ENCODE measurements at places on chromosomes 13 and 19.
A peak's percentile ranks its signal among the peaks of the same experiment; 100 is the strongest.

DNA sequence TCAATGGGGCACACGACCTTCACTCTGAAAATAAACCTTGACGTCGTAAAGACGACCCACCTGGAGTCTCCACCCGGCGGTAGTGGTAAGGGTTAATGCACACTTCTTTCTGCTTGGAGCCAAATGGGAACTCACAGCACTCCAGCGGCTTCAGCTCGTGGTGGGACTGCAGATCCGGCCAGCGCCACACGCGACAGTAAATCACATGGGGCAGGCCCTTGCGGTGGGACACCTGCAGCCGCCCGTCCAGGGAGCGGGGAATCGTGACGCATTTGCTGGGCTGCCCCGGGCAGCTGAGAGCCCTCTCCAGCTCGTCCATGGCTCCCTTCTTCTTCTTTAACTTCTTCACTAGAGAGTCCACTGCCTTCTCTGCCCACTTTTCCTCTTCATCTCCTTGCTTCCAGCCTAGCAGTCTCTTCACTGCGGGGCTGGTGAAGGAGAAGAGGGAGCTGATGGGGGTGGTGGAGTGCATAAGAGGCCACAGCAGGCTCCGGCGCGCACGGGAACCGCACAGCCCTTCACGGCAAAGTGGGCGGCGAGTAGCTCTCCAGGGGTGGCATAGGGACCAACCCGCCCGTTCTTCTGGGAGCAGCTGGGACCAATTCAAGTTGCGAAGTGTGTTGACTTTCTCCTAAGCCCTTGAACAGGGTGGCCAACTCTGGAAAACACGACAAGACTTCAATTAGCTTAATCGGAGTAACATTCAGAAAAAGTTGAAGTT is 40.7 kb downstream of the SMAD9 start:
- DNase-seq: peak; percentile 57

- DNase-seq: no peak
Measured at GRCh38 chr13:48954081-48954480, 21.6 kb upstream of the FNDC3A start.

DNA sequence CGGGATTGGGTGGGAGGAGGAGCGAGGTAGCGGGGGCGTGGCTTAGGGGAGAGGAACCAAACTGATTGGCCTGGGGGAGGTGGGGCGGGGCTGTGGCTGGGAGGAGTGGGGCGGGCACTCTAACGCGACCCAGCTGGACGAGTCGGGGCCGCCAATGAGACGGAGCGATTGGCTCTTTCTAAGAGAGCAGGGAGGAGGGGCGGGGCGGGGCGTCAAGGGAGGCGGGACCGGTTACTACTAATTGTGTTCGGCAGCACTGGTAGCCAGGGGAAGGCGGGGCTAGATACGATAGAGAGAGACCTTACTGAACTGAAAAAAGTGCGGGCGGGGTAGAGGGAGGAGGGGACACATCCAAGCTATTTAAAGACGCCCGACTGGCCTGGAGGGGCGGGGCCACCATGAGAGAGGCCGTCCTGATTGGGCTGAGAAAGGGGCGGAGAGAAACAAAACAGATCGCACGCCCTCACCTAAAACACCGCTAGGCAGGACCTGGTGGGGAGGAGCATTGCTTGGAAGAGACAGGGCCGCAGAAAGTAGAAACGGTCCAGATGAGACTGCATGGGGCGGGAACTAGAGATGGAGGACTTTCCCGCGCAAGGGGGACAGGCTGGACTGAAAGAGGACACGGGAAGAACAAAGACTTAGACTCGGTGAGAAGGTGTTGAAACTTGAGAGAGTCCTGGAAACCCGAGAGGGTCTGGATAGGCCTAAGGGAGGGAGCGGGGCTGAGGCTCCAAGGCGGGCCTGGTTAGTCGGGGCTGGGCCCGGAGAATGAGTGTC is at the start of gene KCNC3:
KCNC3 (minus strand) TSS at position 232 of the 780 bp plus-strand sequence. CDS start 295 bp downstream, outside the sequence.
- peak; percentile 97 for DNase-seq

DNA sequence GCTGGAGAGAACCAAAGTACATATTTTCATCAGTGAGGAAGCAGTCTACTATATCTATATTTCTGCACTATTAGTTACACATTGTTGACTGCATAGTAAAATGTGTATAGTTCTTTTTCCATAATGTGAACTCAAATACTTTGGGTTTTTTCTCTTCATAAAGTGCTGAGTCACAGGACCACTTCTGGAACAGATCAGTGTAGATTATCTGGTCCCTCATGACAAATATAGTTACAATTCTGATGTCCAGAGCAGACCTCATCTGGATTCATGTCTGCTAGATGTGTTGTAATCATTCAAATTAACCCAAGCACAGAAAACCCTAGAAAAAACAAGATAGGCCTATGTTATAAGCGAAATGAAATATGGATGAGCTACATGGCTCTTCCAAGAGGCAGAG is 171.4 kb downstream of the SUCLA2 start:
- no peak for DNase-seq

All from left lung (tissue), 14 donors.